ENCODE measurements at places on chromosomes 13 and 19.

DNA sequence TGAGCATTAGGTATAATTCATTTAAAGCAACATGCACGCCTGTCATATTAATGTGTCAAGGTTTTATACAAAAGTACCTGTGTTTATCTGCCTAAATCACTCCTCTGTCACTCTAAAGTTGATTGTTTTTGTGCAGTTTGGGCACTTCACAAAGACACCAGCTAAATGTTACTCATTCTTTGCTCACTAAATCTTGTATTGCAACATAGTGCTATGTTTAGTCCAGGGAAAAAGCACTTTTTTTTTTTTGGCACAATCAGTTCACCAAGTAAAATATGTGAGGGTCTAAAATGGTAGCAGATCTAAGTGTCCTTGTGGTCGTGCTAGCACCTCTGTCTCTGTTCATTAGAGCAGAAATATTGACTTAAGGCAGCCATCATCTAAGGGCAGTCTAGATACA lies 2526.7 kb upstream of the PCDH20 start:
- DNase-seq = no peak

DNA sequence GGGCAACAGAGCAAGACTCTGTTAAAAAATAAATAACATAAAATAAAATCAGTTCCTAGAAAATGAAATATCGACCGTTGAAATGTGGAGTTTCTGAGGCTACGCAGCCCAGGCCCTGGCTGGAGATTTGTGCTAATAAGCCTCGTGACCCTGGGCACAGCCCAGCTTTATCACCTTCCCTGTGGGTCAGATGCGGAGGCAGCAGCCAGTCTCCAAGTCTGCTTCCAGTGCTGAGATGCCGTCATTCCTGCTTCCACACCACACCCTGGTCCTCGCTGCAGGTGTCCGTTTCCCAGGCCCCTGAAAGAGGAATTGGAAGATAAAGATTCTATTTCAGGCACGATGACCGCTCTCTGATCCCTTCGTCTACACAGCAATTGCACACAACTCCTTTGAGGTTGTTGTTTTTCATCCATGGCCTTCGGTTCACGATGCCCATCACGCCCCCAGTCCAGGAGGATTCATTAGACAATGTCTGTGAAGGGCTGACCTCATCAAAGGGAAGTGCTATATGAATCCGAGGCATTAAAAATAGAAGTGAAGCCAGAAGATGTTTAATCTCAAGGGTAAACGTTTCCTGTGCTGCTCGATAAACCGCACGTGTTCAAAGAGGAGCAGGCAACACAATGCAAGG lies 48.3 kb upstream of the ATP11A start:
- DNase-seq = no peak

DNA sequence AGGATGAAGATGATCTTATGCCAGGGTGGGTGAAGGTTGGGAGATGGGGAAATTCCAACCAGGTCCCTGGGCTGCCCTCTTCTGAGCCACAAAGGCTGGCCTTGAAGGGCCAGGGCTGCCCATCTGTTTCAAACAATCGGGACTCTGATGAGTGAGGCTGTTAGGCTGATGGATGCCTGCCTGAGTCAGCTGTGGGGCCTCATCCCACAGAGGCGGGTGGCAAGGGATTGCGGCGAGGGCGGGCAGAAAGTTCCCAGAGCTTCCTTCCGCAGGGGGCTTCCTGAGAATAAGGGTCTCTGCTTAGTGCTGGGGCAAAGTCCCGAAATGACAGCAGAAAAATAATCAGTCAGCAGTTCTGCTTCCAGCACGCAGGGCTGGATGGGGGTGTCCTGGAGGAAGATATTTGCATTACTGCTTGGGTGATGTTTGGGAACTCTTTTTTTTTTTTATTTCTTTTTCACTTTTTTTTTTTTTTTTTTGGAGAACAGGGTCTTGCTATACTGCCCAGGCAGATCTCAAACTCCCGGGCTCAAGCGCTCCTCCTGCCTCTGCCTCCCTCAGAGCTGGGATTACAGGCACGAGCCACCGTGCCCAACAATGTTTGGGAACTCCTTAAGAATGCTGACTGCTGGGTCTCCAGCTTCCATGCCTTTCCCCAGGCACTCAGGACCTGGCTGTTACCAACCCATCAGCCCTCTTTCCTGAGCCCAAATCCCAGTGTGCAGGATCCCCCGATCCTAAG lies 14.1 kb downstream of the SH3GL1 start:
- no peak for DNase-seq

GRCh38 chr13:25762795-25763377 lies 288.9 kb downstream of the SHISA2 start:
- no peak for DNase-seq

GRCh38 chr13:45119469-45119990 lies 780 bp upstream of the GTF2F2 start:
- no peak for DNase-seq
